Hepatocyte (in vitro differentiated cells): ENCODE measurements at places on chromosomes 1 and 21. TPM values are rescaled to one million over a fixed set of nuclear protein-coding genes. Genes with fewer than 3 reads are reported as not detected.

DNA sequence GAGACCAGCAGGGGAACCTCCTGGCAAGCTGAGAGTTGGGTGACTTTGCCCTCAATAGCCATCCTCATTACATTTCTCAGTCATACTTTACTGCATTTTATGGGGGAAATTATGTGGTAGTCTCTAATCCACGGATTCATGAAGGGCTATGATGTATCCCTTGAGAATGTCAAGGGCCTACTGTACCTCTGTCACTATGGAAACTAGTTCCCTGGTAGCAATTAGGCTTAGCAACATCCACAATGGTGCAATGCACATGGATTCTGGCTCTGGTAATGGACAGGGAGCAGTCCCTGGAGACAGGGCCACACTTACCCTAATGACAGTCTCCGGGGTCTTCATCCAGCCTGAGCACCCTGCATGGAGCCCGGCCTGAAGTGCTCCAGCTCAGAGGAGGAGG, 26.5 kb downstream of the LRRN2 start:
- DNase-seq, result no peak

MAP1LC3C gene
- 0.44 and 0.45 TPM in 2 replicates for polyA plus RNA-seq

PDE9A gene
- 14.3 and 18.2 TPM in 2 replicates for polyA plus RNA-seq

SH3GLB1 gene
- polyA plus RNA-seq, result 84.6 and 89.1 TPM in 2 replicates

DNA sequence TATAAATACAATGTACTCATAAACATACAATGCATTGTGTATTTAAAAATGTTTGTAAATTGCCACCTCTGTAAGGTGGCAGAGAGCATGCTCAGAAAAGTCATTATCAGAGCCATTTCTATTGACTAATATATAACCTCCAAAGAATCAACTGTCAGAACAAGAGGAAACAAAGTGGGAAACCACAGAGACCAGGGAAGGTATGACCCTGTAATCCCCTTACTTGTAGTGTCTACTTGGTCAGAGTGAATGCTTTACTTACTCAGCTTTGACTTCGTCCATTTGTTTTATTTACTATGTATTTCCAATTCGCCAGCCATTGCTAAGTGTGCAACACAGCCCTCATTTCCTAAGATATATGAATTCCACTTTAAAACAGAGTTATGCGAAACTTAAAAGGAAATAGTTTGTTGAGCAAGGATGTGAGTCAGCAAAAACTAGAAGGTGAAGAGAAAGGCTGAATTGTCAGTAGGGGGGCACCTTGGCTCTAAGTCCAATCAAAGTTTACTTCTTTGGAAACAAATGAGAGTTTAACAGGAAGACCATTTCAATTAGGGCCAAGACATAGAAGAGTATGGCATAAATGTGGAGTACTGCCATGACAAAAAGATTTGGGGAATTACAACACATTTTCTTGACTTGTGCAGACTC, 671.7 kb upstream of the PTBP2 start:
- DNase-seq, result no peak

DNA sequence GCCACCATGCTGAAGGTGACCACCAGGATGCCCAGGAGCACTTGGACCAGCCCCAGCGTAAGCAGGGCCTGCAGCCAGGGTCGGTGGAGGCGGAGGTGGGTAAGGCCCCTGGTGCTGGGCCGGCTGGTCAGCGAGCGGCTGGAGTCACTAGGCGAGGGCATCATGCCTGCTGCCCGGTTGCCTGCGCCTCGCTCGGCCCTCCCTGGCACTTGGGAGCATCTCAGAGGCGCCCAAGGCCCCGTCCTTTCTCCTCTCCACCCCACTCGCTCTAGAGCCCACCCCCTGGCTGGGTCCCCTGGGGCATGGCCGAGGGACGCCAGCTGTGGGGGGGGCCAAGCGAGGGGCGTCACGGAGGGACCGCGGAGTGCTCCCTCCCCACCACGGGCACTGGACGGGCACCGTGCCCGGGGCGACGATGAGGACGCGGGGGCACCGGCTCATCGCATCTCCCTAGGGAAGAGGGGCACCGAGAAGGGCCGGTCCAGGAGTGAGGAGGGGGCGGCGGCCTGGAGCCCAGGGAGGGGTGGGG, 505 bp downstream of the ENTREP3 start:
- DNase-seq, result no peak

DLGAP3 gene
- 0.79 and 1.0 TPM in 2 replicates for polyA plus RNA-seq

CA6 gene
- not detected in 2 replicates for polyA plus RNA-seq

DNA sequence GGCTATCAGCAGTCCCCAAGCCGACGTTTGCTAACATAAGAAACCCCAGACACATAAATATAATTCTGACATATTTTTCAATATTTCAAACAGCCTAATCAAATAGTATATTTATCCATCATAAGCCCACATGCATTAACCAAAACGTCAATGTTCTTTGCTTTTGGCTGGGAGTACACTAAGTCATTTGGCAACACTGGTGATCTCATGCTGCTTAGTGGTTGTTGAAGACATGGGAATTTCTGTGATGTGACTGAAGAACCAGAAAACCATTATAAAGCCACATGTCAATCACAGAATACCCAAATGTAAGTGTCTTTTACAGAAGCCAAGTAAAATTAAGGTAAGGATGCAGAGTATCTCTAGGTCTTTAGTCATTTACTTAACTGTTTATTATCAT, 57.6 kb downstream of the PLPPR5 start:
- no peak for DNase-seq

DNA sequence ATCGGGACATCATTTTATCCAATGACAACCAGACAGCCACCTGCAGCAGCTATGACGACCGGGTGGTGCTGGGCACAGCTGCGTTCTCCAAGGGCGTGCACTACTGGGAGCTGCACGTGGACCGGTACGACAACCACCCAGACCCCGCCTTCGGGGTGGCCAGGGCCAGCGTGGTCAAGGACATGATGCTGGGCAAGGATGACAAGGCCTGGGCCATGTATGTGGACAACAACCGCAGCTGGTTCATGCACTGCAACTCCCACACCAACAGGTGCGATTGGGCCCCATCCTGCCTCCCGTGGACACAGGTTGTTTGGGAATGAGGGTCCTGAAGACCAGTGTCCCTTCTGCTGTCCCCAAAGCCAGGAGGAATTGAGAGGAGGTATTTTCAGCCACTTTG, 32.0 kb upstream of the GNPAT start:
- no peak for DNase-seq

FCRLA gene
- 0.31 and 0.75 TPM in 2 replicates for polyA plus RNA-seq

- peak; percentile 80 for DNase-seq
Observed at GRCh38 chr1:204503122-204503912, 8.7 kb upstream of the PIK3C2B start.

GRCh38 chr1:174956976-174957375, 42.8 kb upstream of the CACYBP start:
- DNase-seq, result no peak

SAMD13 gene
- polyA plus RNA-seq, result 0.88 and 2.6 TPM in 2 replicates

- peak; percentile 77 for DNase-seq
Observed at GRCh38 chr1:41109310-41110197, 88.0 kb upstream of the SLFNL1 start.

- DNase-seq, result no peak
Observed at GRCh38 chr1:165837838-165838364, 10.5 kb downstream of the UCK2 start.

GRCh38 chr1:3834701-3835100, 22.3 kb downstream of the CEP104 start:
- no peak for DNase-seq

FCRL6 gene
- not detected in 2 replicates for polyA plus RNA-seq

GRCh38 chr1:206951318-206952100, 5.2 kb upstream of the PIGR start:
- DNase-seq, result peak; percentile 56

GRCh38 chr21:43917515-43918384, 52.7 kb downstream of the AGPAT3 start:
- DNase-seq, result no peak

CD247 gene
- polyA plus RNA-seq, result not detected in 2 replicates

GRCh38 chr1:23810818-23811540, 10.4 kb upstream of the GALE start:
- DNase-seq, result peak; percentile 65

- peak; percentile 40 for DNase-seq
Observed at GRCh38 chr1:17742583-17742982, 12.6 kb upstream of the ACTL8 start.

FNDC5 gene
- polyA plus RNA-seq, result 5.2 and 11.2 TPM in 2 replicates

GRCh38 chr1:184462155-184462554, 75.3 kb downstream of the C1orf21 start:
- DNase-seq, result no peak

GRCh38 chr1:203673550-203674411, 47.1 kb downstream of the ATP2B4 start:
- DNase-seq, result peak; percentile 71

LUZP1 gene
- 27.6 and 32.5 TPM in 2 replicates for polyA plus RNA-seq

- DNase-seq, result no peak
Observed at GRCh38 chr1:88891951-88892340, 579 bp upstream of the GTF2B start.

- DNase-seq, result no peak
Observed at GRCh38 chr1:160167580-160167979, 16.2 kb downstream of the ATP1A4 start.

PARS2 gene
- polyA plus RNA-seq, result 4.1 and 9.3 TPM in 2 replicates

DNA sequence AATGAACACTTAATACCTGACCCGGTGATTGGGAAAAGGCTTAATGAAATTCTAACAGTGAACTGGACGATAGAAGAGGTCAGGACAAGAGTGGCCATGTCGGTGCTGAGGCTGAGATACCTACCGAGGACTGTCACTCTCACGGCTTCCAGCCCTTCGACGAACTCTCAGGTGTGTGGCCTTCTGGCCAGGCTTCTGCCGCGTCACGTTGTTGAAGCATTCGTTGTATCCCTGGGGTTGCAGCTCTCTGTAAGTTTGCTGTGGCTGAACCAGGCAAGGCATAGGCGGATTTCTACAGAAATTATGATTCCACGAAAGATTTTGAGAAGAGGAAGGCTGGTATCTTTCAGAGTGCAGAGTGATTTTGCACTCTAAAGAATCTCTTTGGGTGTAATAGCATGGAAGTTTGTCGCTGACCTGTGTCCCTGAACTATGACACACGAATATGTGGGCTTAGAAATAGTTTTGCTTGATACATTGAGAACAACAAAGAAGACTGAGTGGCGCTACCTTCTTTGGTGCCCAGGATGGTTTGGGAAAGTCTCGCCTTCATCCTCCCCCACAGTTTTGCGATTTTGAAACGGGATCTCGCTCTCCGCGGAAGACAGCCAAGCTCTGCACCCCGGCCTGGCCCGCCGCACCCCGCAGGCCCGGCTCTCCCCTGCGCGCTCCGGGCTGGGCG, 403 bp upstream of the EPHX4 start:
- DNase-seq, result no peak

DNA sequence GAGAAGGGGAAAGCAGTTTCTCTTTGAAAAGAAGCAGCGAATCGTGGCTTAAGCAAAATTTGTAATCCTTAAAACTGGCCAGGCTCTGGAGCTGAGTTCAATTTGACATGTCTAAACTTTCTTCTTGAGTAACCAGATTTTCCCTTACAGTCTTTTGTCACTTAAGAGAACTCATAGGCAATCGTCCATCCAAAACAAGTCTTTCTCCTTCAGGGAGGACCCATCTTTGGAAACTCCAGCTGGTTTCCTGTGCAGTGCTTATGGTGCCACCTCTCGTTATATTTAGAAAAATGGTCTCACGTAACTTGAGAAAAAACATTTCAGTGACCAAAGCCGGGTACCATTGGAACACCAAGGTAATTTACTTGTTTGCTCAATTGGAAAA, 1.8 kb upstream of the PTTG1IP start:
- no peak for DNase-seq

DNA sequence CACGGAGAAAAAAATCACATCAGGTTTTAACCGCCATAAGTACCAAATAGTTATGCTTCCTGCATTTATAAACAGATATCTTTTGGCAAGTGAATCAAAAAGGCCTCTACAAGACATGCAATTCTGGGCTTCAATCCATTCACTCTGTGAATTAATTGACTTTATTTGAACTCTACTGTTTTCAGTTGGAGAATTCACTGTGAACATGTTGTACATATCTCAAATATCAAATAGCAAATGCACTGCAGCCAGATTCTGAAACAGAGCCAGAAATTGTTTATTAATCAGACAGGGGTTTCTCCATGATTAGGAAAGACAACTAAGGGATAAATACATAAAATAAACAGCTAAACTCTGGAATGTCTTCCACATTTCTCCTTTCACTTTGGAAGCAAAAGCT, 445.4 kb upstream of the NFIA start:
- DNase-seq, result no peak

GRCh38 chr1:178267646-178268094, 173.8 kb downstream of the RASAL2 start:
- no peak for DNase-seq

- DNase-seq, result no peak
Observed at GRCh38 chr21:44463724-44464123, 8.4 kb downstream of the LRRC3 start.

DNA sequence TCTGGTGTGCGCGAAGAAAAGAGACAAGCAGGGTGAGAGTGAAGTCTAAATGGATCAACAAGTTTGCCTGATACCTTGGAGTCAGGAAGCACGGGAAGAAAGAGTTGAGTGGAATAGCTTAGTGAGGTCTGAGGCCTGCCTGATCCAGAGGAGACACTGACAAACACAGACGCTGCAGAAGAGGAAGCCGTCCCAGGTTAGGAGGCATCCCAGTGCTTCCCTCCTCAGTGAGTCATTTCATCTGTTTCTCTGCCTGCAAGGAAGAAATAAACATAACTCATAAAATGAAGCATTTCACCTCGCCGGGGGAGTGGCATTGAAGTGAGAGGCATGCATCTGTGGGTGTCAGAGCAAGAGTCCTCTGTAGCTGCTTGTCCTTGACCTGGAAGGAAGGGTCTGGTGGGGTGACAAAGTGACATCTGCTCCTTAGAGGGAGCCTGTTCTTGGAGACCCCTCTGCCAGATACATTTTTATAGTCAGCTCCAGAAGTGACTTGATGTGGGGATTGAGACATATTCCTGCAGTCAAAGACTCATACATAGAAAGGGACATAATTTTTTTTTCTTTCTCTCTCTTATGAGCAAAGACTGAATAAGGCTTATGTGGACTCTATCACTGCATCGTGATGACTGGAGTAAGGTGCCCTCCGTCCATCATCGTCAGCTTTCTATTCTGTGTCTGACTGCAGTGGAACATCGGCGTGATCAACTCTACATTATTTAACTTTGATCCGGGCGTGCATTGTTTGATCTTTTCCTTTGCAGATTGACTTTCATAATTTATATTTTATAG, 256.7 kb downstream of the KIF26B start:
- DNase-seq, result peak; percentile 59

- DNase-seq, result no peak
Observed at GRCh38 chr21:46211786-46212720, 16.5 kb downstream of the LSS start.

E2F2 gene
- 0.21 and 0.85 TPM in 2 replicates for polyA plus RNA-seq

PCBP3 gene
- polyA plus RNA-seq, result 7.2 and 8.8 TPM in 2 replicates

DNA sequence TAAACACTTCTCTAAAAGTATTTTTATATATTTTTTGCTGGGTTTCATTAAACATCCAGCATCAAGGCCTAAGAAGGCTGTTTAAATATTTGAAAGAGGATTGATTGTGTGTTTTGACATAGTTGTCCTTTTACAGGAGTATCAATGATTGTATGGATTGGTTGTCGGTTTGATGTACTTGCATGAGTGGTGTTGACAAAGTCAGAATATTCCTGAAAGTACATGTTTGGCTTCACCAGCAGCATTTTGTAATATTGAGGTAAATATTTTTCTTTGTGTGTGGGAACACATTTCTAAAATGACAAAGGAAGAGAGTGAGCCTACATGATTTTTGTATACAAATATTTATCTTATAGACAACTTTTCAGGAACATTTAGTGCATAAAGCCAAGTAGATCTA, 269.7 kb downstream of the PTBP2 start:
- no peak for DNase-seq

TEX35 gene
- polyA plus RNA-seq, result not detected in 2 replicates
